ENCODE measurements at places on chromosomes 16 and 17. TPM values are rescaled to one million over a fixed set of nuclear protein-coding genes. Genes with fewer than 3 reads are reported as not detected.

The KRTAP2-1 gene
- total RNA-seq, result not detected

The PHOSPHO1 gene
- 12.2 TPM for total RNA-seq

The SENP3 gene
- 42.9 TPM for total RNA-seq

The KRT25 gene
- not detected for total RNA-seq

The LRRC37A gene
- 8.2 TPM for total RNA-seq

The CSH1 gene
- not detected for total RNA-seq

The SERPINF2 gene
- total RNA-seq, result 4.8 TPM

The CCDC78 gene
- total RNA-seq, result 6.3 TPM

The ASGR1 gene
- total RNA-seq, result 5.0 TPM
